ENCODE measurements at places on chromosomes 16 and 17. TPM values are rescaled to one million over a fixed set of nuclear protein-coding genes. Genes with fewer than 3 reads are reported as not detected.

TMC7 gene
- not detected for total RNA-seq

TLCD3B gene
- 4.6 TPM for total RNA-seq

COPS3 gene
- 124 TPM for total RNA-seq

AGRP gene
- total RNA-seq = not detected

GAS2L2 gene
- total RNA-seq = not detected

BRIP1 gene
- 24.3 TPM for total RNA-seq

Measured in activated CD8-positive, alpha-beta T cell treated with anti-CD3 and anti-CD28 coated beads, Interleukin-2, amount 10 ng/mL, durations not matched to agents 7 days and 5 days (primary cell).